ENCODE measurements at places on chromosomes 11 and 22.

- DNase-seq: no peak
These were observed 55.7 kb upstream of the EIF3D start for GRCh38 chr22:36584666-36585065.

- DNase-seq: no peak
These were observed 27.9 kb upstream of the PAK1 start for GRCh38 chr11:77501758-77502157.

DNA sequence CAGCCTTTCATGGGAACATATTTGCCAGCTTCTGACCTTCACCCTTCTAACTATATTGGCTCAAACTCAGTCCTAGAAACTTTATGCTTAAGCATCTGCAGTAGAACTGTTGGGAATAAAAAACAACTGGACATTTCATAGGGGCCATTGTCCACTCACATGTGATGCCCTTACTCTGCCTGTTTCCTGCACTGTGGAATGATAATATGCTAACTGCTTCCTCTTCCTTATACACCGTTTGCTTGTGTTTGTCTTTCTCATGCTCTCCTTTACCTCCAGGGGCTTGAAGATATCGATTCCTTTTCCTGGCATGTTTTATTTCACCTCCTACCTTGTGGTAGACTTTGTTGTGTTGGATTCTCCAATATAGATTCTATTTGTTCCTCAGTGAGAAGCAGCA is 333.0 kb upstream of the DDI1 start:
- DNase-seq: no peak

DNA sequence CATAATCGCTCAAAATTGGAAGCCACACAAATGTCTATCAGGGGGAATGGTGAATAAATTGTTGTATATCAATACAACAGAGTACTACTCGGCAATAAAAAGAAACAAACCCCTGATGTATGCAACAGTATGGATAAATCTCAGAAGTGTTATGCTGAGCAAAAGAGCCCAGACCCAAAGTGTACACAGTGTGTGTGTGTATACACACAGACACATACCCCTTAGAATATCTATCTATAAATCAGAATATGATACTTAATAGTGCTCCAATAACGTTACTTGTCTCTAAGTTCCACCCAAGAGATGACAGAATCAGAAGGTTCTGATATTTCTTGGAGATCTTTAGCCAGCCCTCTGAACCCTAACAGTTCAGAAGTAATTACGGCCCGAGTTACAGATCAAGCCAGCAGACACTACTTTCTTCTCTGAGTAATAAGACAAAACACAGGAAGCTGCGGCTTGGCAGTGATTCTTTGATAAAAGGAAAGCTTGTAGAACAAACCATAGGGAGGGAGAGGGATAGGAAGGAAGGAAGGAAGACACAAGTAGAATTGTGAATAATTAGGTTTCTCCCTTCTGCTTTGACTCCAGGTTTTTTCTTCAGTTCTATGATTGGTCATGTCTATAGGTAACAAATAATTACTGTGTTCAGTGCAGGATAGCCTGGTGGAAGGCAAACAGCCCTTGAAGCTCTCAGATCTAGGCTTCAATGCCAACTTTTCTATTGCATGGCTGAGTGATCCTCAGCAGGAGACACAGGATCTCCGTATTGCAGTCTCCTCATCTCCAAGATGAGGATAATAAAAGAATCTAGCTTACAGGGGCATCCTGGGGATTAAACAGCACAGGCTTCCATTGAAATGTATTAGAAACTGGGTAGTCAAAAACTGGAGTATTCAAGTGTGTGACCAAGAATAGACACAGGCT is 75.6 kb upstream of the TEAD1 start:
- DNase-seq: peak; percentile 7

DNA sequence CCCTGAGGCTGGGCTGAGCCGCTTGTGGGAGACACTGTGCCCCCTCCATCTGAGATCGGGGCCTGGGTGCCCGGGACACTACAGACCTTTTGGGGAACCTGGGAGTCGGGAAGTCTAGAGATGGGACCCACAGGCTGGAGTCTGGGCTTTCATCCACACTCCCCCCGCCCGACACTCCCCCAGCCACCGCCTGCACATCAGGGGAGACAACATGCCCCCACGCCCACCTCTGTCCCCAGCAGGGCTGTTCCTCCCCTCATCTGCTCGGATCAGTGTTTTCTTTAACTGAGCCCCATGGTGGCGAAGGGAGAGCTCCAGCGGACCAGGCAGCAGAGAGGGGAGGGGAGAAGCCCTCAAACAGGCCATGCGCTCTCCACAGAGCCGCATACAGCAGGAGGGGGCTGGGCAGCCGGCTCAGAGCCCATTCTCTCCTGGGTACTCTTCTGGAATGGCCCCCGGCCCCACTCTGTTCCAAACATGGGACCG is 174.7 kb downstream of the IGLL1 start:
- no peak for DNase-seq

DNA sequence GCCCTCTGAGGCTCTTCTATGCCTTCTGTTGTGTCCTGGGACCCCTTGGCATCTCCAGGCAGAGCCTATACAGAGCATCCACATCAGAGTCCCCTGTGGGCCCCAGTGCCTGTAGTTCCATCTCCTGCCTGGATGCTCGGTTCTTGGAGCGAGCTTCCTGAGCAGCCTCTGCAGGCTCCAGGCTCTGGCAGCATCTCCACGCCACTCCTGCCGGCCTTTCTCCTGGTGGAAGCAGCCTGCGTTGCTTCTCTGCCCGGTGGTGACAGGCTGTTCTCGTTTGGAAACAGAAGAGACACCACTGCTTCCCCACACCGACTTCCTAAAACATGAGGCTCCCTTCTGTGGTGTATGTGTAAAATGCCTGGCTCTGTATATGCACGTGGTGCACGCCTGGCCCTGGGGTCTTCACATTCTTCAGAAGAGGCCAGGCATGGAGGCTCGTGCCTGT is 52.8 kb downstream of the BCR start:
- no peak for DNase-seq
